ENCODE measurements at places on chromosomes 13 and 19.

GRCh38 chr13:25927363-25927762, 124.5 kb downstream of the SHISA2 start:
- no peak for DNase-seq

DNA sequence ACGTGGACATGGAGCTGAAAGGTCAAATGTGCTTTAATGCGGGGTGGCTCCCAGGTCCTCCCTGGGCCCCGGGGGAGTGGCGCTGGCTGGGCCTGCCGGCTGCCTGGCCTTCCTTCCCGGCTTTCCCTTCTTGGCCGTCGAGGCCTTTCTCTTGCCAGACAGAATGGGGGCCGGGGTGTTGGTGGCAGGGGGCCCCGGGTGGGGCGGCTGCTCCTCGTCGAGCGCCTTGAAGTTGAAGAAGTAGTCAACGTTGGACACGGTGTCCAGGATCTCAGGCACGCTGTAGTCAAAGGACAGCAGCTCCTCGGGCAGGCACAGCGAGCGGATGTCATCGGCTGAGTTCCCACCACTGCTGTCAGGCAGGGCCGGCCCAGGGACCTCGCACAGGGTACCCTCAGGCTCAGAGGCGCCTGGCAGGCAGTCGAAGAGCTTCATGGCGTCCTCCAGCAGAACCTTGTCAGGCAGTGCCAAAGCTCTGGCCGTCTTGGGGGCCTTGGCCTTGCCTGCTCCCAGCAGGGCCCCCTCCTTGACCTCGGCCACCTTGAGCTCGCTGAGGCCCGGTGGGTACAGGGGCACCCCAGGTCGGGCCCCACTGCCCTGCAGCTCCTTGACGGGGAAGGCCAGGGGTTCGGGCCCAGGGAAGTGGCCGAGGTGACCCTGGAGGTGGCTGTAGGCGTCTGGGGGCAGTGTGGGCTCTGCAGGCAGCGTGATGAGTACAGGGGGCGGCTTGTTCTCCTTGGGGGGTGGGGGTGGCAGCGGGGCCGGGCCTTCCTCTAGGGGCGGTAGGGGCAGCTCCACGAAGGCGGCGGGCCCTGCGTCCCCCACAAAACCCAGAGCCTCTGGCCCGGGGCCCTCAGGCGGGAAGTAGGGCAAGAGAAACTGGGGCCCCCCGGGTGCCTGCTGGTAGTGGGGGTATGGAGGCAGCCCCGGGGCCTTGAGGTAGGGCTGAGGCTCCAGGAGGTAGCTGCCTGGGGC, 1.3 kb downstream of the PRR22 start:
- no peak for DNase-seq

DNA sequence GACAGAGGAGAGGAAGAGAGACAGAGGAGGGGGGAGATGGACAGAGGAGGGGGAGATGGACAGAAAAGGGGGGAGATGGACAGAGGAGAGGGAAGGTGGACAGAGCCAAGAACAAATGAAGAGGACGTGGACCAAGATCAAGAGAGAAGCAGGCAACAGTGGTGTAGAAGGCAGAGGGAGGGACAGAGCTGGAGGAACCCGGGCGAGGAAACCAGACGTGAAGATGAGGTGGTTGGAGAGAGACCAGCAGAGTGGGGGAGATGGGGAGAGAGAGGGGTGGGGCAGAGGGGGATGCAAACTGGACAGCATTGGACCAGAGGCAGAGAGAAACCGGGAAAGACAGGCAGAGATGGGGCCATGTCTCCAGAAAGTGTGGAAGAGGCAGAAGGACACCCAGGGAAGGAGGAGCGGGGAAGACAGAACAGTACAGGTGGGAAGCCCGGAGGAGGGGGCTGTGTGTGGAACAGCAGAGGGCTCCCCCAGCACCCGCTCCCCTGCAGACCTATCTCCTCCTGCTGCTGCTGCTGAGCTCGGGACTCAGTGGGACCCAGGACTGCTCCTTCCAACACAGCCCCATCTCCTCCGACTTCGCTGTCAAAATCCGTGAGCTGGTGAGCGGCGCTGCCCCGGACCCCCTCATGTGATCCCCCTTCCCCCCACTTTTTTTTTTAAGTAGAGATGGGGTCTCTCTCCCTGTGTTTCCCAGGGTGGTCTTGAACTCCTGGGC, 1.3 kb downstream of the FLT3LG start:
- DNase-seq = no peak

GRCh38 chr13:86020351-86021002, 221.3 kb upstream of the SLITRK6 start:
- DNase-seq = no peak

DNA sequence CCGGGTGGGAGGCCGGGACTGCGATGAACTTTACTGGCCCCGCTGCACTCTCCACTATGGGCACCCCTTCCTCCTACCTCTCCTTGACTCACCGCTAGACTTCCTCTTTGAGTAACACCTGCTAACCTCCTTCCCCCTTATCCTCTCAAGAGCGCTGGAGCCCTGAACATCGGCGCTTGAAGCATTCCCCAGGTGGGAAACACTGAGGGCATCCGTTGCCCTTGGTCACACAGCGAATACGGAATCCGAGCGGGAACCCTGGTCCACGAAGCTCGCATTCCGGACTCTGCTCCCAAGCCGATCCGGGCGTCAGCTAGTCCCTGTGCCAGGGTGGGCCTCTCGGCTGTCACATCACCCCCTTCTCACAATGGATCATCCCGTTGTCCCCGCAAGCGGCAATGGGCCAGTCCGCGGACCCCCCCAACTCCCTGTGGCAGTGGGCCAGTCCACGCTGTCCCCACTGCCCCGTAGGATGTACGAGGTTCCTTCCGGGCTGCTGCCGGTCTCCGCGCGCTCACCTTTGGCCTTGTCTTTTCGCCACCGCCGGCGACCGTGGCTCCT, 4.2 kb downstream of the LIPE start:
- DNase-seq = no peak

GRCh38 chr13:79245937-79246577, 160.0 kb downstream of the RBM26 start:
- DNase-seq = no peak

GRCh38 chr13:32897296-32897695, 118.9 kb upstream of the KL start:
- DNase-seq = no peak

DNA sequence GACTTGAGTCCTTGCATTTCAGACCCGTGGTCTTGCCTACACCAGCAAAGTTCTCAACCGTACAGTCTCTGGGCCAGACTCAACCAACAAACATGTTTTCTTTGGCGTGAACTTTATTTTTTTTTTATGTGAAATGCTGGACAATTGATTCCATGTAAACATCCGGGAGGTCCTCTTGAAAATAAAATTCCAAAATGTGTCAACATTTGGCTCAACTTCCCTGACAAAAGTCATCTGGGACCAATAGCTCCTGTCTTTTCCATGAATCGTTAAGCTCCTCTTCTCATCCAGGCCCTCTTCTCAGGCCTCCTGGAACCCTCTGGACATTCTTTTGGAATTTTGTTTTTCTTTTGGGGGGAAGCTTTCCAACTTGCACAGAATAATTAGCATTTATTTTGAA, 2.7 kb downstream of the ALDH16A1 start:
- no peak for DNase-seq

DNA sequence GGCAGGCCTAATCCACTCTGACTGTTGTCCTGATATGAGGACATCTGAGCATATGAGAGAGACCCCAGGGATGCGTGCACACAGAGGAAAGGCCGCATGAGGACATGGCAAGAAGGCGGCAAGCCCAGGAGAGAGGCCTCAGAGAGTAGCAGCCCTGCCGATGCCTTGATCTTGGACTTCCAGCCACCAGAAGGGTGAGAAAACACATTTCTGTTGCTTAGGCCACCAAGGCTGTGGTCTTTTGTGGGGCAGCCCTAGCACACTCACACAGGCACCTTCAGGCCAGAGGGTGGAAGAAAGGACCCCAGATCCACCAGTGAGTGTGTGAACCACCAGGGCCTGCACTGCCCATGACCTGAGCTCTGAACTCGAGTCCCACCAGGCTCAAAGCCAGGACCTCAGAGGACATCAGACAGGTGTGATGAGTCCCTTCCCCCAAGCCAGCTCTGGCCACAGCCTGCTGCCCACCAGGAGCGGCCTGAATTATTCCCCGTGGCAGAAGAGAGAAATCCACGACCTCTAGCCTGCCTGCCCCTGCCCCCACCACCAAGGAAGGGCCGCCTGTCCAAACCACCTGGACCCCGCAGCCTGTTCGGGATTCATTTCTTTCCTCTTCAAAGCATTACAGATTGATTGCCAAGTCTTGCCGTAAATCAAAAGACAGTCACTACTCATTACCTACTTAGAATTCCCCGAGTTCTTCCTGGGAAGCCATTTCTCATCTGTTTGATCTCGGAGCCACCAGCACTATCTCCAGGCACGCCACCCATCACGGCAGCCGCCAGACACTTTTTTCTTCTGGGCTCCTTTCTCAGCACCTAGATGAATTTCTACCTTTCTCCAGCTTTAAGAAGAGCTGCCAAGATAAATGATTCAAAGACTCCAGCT, 72.2 kb downstream of the CEBPG start:
- DNase-seq = no peak

GRCh38 chr13:89726690-89727435, 1620.6 kb upstream of the MIR17HG start:
- no peak for DNase-seq

DNA sequence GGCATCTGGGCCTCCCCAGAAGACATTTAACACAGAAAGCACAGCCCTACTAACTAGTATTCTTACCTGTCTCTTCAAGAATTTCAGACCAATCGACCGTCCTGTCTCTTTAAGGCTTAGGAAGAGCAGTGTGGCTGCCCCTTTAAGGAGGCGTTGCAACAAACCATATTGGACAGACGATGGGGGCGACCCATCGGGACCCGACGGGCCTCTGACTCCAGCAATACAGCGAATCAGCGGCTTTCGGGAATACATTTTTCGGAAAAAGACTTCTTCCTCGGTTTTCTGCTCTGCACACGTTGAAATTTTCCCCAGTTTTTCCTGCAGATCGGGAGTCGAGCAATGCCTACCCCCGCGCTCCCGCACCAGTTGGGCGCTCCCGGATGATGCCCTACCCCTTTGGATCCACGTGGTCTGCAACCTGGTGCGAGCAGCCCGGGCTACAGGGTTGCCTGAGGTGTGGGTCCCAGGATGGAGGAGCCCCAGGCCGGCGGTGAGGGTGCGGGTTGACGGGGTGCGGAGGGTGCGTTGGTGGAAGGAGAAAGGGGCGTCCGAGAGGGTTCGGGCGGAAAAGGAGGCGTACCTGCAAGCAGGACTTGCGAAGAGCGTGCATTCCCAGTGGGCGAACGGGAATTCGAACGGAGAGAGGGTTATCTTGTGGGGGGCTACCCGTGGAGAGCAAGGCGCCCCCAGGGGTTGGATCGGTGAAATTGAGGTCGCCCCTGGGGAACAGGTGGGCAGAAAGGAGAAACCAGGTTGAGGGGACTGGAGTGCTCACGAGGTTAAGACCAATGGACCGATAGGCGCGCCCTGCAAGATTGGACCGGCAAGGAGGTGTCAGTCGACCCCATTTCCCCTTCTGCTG, at the start of gene POLR1G:
POLR1G (plus strand) TSS at position 419 of the 865 bp plus-strand sequence; CDS start at position 472, 53 bp downstream.
- DNase-seq = peak; percentile 77

DNA sequence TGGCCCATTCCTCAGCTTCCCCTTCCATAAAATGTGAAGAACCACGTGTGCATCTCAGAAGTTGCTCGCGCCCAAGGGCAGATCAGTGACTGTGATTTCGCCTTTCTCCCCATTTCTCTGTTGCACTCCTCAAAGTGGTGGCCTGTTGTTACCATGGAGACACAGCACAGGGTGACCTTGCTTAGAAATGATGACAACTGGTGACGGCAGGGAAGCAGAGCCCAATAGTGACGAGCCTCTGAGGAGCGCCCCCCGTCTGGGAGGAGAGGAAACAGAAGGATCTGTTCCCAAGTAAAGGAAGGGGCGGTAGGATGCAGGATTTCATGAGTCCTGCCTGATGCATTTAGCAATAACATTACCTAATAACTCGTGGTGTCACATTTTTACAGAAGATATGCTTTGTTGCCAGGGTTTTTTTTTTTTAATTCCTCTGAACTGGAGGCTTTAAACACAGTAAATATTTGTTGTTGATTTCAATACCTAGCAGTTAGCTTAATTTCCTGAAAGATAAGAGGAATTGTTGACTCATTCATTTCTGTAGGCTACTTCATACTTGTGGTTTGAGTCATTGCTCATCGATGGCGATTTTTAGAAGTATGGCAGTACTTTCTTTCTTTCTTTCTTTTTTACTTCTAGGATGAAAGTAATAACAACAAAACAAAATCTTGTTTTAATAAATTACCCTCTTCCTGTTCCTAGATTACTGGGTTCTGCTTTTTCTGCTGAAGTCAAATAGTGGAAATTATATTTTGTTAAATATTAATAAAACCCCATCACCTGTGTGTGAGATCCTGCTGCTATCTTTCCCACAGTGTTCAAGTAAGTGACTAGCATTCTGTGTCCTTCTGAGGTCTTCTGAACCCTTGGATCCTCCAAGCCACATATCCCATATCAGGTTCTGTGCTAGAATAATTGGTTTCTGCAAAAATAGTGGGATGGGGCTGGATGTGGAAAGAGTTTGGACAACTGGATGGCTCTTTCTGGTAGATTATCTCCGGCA, 36.0 kb downstream of the MBNL2 start:
- no peak for DNase-seq

DNA sequence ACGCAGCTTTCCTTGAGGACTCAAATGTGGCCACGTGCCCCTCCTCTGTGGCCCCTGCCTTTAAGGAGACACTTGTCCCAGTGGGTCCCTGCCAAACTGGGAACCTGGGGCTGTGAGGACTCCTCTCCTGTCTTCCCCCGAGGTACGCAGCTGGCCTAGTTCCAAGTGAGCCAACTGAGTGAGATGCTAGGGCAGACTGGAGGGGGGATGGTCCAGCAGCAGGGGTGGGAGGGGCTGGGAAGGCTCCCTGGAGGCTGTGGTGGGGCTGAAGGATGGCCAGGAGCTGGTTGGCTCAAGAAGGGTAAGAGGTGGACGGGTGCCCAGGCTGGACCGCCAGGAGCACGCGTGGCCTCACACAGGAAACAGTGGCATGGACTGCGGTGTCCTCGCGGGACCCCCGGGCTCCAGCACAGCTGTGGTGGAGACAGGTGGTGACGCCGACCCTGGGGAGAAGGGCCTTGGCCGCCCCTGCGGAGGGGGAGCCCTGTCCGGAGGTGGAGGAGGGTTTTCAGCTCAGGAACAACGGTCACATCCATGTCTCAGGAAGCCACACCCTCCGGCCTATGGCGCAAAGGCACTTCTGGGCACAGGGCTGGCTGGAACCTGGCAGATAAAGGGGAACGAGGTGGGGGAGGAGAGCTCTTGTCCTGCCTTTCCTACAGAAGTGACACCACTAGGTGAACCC, 45.8 kb downstream of the MLLT1 start:
- DNase-seq = no peak

GRCh38 chr19:16034958-16035560, 41.2 kb upstream of the TPM4 start:
- no peak for DNase-seq

DNA sequence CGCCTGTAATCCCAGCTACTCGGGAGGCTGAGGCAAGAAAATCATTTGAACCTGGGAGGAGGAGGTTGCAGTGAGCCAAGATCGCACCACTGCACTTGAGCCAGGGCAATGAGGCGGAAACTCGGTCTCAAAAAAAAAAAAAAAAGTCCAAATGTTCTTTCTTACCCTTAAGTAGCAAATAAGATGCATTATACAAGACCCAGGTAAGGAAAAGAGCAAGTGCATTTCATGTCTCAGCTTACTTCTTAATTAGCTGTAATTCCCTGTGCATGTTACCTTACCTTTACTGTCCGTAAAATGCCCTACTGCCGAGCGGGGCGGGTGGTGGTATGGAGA, 3.8 kb upstream of the ZNF681 start:
- no peak for DNase-seq

GRCh38 chr13:99282264-99283231, 24.4 kb upstream of the GPR18 start:
- DNase-seq = no peak

GRCh38 chr19:50242581-50242980, 39.2 kb downstream of the MYH14 start:
- no peak for DNase-seq

Measured in activated CD4-positive, alpha-beta T cell treated with anti-CD3 and anti-CD28 coated beads, Interleukin-2, amount 50 U/mL, for 24 hours (primary cell).